ENCODE measurements at places on chromosomes 5 and 9. TPM values are rescaled to one million over a fixed set of nuclear protein-coding genes. Genes with fewer than 3 reads are reported as not detected.

The CKMT2 gene
- total RNA-seq, result 3.3 TPM

The RIC1 gene
- total RNA-seq, result 52.8 TPM

The LHX6 gene
- not detected for total RNA-seq

The SLC25A2 gene
- 0.30 TPM for total RNA-seq

The GDNF gene
- 1.2 TPM for total RNA-seq

The TRPM3 gene
- total RNA-seq, result under 0.01 TPM

The DNAJB5 gene
- 15.4 TPM for total RNA-seq

The C5orf52 gene
- not detected for total RNA-seq

The PPP3R2 gene
- not detected for total RNA-seq

The RNF208 gene
- total RNA-seq, result 0.30 TPM

The FBP2 gene
- total RNA-seq, result not detected

The TLE1 gene
- 30.6 TPM for total RNA-seq

The RASEF gene
- total RNA-seq, result 0.28 TPM

The ISL1 gene
- 0.30 TPM for total RNA-seq

The ZBTB5 gene
- total RNA-seq, result 7.3 TPM

The HAPLN1 gene
- total RNA-seq, result 24.8 TPM

The DMAC1 gene
- total RNA-seq, result 6.3 TPM

The NEURL1B gene
- total RNA-seq, result 4.4 TPM

The MAMDC2 gene
- 0.30 TPM for total RNA-seq

The GOLGA2 gene
- 160 TPM for total RNA-seq

The EQTN gene
- total RNA-seq, result not detected

The FBXL7 gene
- total RNA-seq, result 5.3 TPM

The GHR gene
- total RNA-seq, result 3.2 TPM

The ARL14EPL gene
- not detected for total RNA-seq

The MZB1 gene
- not detected for total RNA-seq

The TRIM23 gene
- total RNA-seq, result 30.8 TPM

The WDR31 gene
- 2.1 TPM for total RNA-seq

Measured in smooth muscle cell of the umbilical artery (primary cell).